ENCODE measurements at places on chromosomes 13 and 19.

DNA sequence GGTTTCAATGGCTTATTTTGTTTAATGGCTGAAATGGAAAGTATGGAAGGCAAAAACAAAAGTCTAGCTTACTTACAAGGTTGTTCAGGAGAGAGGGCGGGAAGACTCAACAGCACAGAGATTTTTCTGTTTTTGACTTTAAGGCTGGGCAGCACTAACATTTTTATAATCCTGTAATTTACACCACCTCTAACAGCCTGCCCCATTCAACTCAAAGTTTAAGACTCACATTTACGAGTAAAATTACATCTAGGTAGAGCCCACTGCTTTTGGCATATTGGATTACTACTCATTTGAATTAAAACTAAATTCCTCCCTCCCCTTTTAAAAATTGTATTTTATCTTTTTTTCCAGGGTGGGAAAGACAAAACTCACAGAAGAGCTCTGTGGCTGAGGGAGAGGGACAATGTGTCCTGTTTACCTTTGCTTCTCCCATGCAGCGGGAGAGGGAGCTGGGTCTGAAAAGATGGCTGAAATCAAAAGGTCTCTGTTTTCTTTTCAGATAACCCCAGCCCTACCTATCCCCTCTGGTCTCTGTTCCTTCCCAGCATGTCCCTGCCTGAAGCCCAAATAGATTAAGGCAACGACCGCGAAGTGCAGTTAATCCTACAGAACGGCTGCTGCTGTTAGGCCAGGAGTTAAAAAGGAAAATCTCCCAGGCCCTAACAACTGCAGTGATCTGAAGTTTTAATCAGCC is 6.6 kb downstream of the EFNB2 start:
- DNase-seq, result no peak

DNA sequence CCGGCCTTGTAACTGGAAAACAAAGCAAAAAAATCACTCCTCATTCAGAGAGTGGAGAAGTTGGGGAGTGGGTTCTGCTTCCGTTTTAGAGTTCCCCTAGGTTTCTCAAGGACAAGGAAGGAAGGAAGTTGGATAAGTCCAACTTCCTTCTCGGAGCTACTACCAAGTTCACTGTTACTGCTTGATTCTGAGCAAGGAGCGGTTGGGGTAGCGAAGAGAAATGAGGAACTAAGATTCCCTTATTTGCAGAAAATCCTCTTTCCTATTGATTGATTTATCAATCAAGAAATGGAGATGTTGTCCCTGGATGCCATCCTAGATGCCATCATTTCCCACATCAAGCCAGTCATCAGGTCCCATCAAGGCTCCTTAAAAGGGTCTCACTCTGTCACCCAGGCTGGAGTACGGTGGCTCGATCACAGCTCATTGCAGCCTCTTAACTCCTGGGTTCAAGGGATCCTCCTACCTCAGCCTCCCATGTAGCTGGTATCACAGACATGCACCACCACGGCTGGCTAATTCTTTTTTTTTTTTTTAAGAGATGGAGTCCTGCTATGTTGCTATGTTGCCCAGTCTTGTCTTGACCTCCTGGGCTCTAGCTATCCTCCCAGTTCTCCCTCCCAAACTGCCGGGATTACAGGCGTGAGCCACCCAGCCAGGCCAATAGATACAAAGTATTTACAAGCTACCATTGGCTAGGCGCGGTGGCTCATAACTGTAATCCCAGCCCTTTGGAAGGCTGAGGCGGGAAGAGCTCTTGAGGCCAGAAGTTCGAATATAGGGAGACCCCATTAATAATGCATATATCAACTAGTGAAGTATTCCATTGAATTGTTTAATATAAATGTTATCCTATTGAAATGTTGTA is 809 bp upstream of the B9D2 start:
- no peak for DNase-seq

GRCh38 chr13:25973576-25973975 is 78.2 kb downstream of the SHISA2 start:
- no peak for DNase-seq

DNA sequence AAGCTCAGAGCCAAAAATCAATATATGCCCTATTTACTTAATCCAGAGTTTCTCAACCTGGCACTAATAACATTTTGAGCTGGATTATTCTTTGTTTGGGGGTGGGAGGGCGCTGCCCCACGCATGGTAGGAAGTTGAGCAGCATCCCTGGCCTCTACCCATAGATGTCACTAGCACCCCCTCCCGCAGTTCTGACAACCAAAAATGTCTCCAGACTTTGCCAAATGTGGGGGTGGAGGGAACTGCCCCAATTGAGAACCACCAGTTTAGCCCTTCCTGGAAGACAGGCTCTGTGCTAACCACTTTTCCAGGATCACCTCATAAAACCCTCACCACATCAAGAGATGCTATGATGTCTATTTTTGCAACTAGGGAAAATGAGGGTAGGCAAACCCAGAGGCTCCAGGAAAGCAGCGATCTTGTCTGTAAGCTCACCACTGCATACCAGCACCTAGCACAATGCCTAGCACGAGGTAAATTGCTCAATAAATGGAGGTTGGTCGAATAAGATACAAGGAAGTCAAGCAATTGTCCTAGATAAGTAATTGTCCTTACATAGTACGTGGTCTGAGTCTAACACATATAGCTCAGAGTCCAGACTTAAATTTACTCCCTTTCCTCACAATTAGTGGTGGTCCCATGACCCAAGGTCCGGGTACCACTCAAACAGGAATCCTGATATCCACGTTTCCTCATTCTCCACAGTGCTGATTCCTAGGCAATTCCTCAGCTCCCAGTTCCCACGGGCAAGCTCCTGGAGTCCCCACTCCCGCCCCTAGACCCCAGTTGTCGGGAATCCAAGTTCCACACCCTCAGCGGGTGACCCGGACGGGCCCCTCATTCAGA is 892 bp downstream of the TRIR start:
- DNase-seq, result no peak

- DNase-seq, result no peak
Observed at GRCh38 chr13:23993680-23993985, 96.3 kb upstream of the C1QTNF9B start.

DNA sequence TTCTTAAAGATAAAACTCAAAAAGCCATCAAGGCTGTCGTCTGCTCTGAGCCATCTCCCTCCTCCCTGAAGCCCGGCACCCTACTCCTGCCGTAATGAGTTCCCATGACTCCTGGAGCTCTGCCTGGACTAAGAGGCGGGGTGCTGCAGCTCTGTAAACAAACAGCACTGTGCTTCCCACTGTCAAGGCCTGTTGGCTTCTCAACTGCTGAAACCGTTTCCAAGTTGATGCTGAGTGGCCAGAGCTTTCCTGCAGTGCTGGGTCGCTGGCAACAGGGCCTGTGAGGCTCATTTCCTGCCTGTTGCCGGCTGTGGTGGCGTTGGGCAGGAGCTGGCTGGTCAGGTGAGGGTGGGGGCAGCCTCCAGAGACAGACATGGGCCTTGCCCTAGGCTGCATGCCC is 26.7 kb upstream of the ISYNA1 start:
- DNase-seq, result no peak

GRCh38 chr13:78657699-78658629 is 991 bp downstream of the OBI1 start:
- no peak for DNase-seq

DNA sequence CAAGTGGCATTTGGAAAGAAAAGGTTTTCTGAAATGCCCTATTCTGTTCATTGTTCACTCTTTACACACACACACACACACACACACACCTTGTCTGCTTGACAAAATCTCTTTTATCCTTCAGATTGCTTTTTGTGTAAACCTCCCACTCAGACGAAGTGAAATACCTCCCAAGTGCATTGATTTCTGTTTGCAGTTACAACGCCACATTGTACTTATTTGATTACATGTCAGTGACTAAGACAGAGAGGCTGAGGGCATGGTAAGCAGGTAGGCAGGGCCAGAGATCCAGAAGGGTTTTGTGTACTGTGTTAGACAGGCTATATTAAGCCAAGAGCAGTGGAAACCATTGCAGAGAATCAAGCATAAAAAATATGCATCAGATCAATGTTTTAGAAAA is 561.8 kb downstream of the GPC6 start:
- no peak for DNase-seq

DNA sequence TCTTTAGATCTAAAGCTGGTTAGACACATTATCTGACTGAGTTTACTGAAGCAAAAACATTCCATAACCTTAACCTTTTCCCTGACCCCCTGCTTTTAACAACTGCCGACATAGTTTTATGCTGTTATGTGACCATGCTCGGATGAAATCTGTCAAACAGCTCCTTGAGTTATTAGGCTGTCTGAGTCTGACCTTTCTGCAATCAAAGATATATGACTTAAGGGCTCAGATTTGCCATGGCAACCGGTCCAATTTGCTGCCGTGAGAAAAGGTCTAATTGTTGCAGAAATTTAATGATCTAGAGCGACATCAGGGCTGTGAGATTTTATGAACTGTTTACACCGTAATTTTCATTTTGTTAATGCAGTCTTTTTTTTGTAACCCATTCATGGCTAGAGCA is 61.8 kb downstream of the URI1 start:
- DNase-seq, result no peak

GRCh38 chr13:98873377-98874028 is 104.4 kb downstream of the DOCK9 start:
- no peak for DNase-seq

- no peak for DNase-seq
Observed at GRCh38 chr19:13014101-13014920, 19.0 kb downstream of the NFIX start.

- DNase-seq, result peak; percentile 94
Observed at GRCh38 chr19:5803752-5804515, 933 bp upstream of the NRTN start.

GRCh38 chr19:8262431-8262830 is 45.7 kb downstream of the CD320 start:
- DNase-seq, result peak; percentile 75

- DNase-seq, result no peak
Observed at GRCh38 chr13:58376775-58377174, 745.2 kb downstream of the PCDH17 start.

DNA sequence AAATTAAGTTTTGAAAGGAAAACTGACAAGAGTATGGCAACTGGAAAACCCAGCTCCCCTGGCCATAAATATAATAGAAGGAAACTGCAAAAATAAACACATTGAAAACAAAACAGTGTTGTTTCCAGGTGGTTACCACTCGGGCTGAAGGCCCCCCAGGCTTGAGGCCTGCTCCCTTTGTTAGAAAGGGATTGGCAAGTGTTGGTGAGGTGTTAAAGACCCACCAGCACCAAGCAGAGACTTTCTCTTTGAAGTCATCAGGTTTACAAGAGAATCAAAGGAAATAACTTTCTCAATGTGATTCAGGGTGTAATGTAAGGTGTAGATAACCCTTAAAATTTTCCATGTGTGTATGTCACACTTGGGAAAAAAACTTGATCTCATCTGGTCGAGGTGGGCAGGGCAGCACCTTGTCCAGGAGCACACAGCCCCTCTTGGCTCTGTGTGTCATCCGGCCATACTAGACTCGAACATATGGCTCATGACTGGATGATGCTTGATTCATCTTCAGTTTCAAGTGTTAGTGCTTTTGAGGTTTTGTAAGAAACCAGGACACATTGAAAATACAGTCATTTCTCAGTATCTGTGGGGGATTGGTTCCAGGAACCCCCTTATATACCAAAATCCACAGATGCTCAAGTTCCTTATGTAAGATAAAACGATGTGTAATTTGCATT is 7.8 kb downstream of the ACTN4 start:
- no peak for DNase-seq

- no peak for DNase-seq
Observed at GRCh38 chr13:86581706-86582105, 782.5 kb upstream of the SLITRK6 start.

- no peak for DNase-seq
Observed at GRCh38 chr19:13172346-13173138, 22.3 kb downstream of the IER2 start.

- DNase-seq, result no peak
Observed at GRCh38 chr13:51844862-51845573, at the start of gene TMEM272. TMEM272 (minus strand) TSS chr13:51845177; CDS start chr13:51838530, 6,647 bp downstream.

GRCh38 chr19:48390188-48391099 is 907 bp downstream of the KDELR1 start:
- DNase-seq, result no peak

- no peak for DNase-seq
Observed at GRCh38 chr19:4441994-4442818, 15.4 kb downstream of the UBXN6 start.

DNA sequence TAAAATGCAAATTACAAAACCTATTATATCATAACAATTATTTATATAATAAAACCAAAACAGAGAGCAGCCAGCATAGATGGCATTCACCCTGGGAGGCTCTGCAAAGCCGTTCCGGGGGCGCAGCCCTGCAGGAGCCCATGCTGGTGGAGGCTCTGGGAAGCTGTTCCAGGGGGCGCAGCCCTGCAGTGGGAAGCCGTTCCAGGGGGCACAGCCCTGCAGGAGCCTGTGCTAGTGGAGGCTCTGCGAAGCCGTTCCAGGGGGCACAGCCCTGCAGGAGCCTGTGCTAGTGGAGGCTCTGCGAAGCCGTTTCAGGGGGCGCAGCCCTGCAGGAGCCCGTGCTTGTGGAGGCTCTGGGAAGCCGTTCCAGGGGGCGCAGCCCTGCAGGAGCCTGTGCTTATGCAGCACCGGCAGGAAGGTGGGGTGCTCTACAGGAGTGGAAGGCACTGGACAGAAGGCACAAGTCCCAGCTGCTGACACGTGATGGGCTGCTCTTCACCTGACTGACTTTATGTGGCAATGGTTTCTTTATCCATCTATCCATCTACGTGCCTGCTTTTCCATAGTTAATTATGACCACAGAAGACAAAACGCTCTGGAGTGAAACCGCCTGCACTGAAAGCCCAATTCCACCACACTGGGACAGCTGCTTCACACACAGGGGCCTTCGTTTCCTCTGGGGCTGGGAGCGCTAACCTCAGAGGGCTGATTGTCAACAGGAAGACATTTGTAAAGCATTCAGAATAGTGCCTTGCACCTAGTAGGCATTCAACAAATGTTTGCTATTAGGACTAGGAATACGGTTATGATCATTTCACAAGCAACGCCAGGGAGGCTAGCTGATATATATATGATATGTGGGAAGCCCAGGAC is 23.7 kb downstream of the PCID2 start:
- DNase-seq, result no peak

- no peak for DNase-seq
Observed at GRCh38 chr19:45040059-45040771, 1.4 kb downstream of the CLASRP start.

DNA sequence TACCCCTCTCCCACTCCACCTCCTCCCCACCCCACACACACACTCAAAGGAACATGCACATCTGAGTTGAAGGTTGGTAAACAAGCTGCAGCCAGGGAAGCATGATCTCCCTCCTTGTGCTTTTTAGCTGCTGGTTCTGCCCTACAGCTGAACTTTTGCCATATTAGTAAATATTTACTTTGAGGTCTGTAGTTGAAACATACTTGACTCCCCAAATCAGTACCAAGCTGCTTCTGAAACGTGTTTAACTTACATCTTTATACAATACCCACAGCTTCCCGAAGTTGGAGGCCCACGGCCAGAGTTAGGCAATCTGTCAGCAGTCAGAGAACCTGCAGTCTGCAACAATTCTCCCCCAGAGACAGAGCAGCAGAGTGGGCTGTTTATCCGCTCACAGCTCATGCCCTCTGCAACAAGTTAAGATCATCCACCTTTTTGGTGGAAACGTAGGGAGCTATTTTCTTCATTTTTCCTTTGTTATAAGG is 1.5 kb upstream of the PCDH20 start:
- no peak for DNase-seq
